ENCODE measurements at places on chromosomes 3 and 15.

- no peak for DNase-seq
Observed at GRCh38 chr3:6444888-6445658, 415.8 kb upstream of the GRM7 start.

- DNase-seq, result no peak
Observed at GRCh38 chr15:31346367-31347066, 19.9 kb downstream of the KLF13 start.

DNA sequence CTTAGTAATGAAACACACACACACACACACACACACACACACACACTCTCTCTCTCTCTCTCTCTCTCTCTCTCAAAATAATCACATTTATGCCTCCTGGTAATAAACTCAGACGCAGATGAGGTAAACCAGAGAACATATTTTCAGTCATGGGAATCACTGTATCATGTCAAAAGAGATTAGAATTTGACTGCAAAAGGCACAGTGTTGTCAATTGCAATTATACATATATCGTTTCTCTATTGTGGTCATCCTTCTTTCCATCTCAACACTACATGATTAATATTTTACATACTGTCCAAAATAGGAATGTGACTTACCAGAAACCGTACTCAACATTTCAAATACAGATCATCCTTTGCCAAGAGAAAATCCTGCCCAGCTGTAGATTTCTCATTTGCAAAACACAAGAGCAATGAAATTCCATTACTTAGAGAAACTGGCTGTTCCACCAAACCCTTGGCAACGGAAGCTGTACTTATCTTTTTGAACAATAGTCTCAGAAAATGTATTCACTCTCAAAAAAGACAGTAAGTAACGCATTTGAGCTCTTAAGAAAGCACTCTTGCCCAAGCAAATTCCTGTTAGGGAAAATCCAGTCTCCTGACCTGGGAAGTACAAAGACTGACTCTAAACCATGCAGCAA lies 24.3 kb downstream of the PDZRN3 start:
- no peak for DNase-seq

GRCh38 chr15:89034305-89034704 lies 54.0 kb upstream of the ABHD2 start:
- DNase-seq, result no peak

DNA sequence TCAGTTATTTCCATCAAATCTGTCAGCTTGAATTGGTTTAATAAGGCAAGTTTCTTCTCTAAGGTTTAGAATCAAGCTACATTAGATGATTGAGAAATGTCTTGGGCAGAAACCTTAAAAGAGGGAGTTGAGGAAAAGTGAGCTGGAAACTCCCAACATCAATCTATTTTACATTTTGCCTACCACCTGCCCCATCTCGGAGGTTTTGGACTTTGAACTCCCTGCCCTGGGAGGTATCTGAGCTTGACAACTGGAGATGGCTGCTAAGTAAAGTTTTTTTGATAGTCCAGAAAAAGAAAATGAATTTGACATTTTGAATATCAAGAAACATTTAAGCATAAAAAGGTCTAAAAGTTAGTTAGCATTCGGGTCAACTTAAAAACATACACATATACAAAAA lies 234.2 kb downstream of the NFKBIZ start:
- DNase-seq, result no peak

DNA sequence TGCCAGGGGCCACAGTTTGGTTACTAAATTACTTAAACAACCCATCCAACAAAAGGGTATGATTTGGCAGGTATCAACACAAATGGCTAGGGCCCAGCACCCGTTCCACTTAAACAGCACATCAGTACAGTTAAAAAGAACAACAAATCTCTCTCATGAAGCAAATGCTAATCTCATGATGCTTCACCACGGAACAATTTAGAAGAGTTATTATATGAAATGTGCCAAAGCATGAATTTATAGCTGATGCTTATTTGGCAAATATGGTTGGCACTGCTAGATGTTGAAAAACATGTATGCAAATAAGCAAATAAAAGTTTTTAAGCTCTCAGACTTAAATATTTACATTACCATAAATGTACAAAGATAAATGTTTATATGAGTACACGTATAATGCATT lies 2.3 kb downstream of the PEAK1 start:
- no peak for DNase-seq

Data from activated T-cell treated with anti-CD3 and anti-CD28 coated beads, Interleukin-2, amount 50 U/mL, for 48 hours (primary cell).